Activated naive CD8-positive, alpha-beta T cell treated with anti-CD3 and anti-CD28 coated beads for 36 hours (primary cell): ENCODE measurements at places on chromosomes 13 and 19.

GRCh38 chr19:1243768-1244692, 2.5 kb downstream of the ATP5F1D start:
- DNase-seq = peak; percentile 89

GRCh38 chr19:12574036-12574435, 22.8 kb upstream of the ZNF564 start:
- DNase-seq = no peak

- DNase-seq = no peak
Measured at GRCh38 chr13:30791354-30792001, 56.1 kb downstream of the ALOX5AP start.

DNA sequence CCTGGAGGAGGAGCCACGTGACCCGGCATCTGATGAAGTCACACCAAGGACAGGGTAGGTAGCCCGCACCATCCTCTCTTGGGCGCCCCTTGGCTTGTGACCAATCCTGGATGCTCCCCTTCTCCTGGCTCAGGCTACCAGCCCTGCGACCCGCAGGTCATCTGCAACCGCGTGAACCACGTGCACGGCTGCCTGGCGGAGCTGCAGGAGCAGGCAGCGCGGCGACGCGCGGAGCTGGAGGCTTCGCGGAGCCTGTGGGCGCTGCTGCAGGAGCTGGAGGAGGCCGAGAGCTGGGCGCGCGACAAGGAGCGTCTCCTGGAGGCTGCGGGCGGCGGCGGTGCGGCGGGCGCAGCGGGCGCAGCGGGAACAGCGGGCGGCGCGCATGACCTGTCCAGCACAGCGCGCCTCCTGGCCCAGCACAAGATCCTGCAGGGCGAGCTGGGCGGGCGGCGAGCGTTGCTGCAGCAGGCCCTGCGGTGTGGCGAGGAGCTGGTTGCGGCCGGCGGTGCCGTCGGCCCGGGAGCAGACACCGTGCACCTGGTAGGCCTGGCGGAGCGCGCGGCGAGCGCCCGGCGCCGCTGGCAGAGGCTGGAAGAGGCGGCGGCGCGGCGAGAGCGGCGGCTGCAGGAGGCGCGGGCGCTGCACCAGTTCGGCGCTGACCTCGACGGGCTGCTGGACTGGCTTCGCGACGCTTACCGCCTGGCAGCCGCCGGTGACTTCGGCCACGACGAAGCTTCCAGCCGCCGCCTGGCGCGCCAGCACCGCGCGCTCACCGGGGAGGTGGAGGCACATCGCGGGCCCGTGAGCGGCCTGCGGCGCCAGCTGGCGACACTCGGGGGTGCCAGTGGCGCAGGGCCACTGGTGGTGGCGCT, 45.9 kb downstream of the SPTBN4 start:
- DNase-seq = peak; percentile 30

DNA sequence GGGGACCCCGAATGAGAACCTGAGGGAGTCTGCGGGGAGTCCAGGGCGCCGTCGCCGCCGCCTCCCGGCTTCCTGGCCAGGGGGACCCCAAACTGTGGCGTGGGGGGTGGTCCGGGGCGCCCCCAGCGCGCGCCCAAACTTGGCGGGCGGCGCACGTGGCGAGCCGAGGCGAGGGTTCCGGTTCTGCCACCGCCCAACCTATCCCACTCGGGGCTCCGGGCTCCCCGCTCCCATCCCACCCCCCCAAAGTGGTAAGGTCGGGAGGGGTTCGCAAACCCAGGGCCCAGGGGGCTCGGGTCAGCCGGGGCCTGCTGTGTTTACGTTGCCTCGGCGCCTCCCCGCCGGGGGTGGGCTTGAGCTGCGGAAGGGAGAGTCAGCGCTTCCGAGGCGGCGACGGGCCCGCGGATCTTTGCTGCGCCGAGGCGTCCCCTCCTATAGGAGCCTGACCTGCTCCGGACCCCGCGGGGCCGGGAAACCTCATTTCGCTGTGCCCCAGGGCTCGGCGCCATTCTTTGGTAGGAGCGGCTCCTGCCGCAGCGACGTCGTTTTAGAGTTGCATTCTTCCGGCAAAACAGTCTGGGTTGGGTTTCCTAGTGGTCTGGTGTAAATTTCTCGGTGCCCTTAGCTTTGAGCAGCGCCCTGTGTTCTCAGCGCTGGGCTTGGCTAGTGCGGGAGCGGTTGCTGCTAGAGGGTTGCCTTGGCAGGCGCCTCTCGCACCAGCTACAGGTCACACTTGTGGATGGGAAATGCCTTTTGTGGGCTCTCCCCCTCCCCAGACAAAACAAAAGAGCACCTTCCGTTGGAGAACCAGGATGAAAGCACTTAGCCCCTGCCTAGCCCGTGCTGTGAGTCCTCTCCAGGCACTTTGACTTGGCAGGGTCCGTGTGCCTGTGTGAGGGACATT, 1.2 kb downstream of the DAZAP1 start:
- peak; percentile 70 for DNase-seq

- no peak for DNase-seq
Measured at GRCh38 chr13:71030784-71031183, 836.2 kb downstream of the DACH1 start.

DNA sequence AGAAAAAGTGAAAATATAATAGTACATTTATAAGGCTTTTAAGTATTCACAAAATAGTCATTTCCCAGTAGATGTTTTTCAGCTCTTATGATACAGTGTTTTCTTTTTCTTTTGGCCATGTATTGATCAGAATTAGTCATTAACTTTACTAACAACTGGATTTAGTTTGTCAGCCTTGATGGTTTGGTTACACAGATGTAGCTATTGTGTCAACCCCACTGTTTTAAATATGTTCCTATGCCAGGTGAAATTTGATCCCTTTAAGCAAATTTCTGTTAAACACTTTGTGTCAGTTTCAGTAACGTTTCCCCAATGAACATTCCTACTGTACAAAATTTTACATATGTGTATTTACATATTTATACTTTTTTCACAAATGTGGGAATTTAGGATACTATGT, 261.5 kb upstream of the STARD13 start:
- no peak for DNase-seq

GRCh38 chr13:103883164-103883563, 816.9 kb upstream of the SLC10A2 start:
- no peak for DNase-seq

DNA sequence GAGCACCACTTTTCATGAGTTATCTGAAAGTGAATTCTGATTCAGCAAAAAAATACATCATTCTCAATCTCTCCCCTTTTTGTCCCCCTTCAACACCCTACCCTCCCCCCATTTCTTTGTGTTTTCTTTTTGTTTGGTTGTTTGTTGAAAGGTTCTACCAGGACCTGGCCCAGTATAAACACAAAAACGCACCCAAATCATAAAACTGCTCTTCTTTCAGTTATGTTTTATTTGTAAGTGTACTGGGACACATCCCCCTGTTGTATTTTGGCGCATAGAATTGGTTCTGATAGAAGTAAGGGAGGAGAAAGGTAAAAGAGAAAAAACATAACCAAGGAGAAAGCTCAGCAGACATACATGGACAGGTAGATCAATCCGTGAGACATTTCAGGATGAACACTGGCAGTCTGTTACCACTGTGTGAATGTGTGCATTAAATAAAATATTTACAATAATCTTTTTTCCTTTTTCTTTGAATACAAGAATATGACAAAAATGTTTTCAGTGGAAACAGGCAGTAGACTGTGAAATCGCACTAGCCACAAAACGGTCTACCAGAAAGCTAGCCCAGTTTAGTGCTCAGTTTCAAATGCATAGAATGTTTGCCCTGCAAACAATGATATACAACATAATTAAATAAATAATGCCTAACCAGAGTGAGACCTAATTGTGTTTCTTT, 4.2 kb downstream of the POU4F1 start:
- DNase-seq = no peak

DNA sequence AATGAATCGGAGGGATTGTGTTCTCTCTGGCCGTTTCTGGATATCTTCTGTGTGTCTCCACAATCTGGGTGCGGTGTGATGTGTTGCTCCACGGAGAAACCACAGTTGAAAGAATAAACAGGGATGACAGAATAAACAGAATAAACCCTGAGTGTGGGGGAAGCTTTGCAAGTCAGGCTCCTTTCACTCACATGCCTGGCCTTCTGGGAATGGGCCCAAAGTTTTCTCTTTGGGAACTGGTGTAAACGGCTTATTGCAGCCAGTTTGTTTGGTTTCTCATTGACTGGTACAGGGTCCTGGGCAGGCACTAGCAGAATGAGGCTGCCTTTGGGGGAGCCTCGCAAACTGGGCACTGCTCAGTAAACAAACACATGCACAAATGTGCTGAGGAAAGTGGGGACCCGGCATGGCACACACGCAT, 324.7 kb downstream of the DLEU7 start:
- DNase-seq = no peak

DNA sequence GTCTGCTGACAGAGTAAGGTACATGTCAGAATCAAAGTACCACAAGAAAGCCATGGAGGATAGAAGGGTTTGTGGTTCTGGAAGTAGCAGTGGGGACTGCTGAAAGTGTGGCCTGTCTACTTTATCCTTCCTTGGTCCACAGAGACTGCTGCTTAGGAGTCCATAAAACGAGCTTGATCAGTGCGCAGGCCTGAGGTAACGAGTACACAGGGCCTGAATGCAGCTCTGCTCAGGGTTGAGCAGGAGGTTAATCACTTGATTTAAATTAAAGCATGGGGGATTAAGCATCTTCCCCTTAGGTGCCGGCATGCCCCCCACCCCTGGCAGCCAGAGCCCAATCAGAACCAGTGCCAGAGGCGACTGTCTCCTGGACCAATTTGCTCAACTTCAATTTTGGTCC, 34.9 kb upstream of the WASF3 start:
- DNase-seq = no peak

DNA sequence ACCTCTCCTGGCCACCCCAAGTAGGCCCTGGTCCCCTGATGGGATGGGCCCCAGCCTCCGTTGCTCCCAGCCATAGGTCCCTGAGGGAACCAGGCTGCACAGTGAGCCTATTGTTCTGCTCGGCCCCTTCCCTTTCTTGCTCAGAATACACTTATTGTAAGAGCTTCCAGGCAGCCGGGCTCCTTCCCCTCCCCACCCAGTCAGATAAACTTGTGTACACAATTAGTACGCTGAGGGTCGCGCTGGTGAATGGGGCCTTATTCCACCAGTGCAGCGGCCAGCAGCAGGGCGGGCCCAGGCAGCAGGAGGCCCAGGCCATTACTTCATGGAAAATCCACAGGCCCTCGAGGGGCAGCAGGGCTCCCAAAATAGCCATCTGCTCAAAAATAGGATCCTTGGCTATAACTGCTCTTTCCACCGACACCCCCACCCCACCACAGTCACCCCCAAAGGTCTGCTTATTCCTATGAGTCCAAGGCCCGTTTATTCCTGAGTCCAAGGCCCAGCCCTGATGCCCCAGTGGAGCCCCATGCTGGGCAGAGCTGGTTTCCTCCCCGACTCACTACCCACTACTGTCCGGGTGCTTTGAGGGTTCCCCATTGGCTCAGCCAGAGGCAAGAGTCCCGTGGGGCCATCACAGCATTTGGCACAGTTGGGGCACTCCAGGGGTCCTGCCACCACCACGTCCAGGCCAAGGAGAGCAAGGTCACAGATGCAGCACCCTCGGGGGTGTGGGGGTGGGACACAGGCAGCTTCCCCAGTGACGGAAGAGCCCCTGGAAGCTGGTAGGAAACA, 22.1 kb downstream of the CAPN12 start:
- DNase-seq = no peak

DNA sequence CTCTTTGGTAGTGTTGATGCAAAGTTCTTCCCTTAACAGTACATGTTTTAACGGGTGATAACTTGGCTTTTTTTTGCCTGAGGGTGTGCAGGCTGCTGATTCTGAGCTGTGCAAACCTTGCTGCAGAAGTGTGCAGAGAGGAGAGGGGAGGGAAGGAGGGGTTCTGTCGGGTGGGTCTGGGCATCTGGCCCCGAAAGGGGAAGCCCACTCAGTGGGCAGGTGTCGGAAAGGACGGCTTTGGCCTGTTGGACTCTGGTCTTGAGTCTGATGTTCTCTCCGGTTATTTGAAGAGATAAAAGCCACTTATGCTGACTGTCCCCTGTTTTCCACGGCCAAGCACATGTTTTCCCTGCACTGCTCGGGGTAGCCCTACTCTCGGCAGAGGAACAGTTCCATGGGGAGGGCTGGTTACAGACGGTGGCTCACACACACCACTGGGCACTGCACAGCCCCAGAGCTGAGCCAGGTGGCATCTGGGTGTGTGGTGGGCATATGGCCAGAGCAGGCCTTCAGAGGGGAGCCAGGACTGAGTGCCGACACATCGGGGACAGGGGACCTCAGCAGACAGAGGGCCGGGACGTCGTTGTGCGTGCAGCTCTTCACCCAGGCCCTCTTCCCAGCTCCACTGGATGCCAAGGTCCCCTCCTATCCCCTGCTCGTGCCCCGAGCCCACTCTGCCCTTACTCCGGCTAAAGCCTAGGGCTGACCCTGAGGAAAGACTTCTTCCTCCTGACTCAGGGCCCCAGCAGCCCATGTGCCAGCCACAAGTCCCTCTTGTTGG, 93.2 kb downstream of the TEX29 start:
- DNase-seq = no peak

DNA sequence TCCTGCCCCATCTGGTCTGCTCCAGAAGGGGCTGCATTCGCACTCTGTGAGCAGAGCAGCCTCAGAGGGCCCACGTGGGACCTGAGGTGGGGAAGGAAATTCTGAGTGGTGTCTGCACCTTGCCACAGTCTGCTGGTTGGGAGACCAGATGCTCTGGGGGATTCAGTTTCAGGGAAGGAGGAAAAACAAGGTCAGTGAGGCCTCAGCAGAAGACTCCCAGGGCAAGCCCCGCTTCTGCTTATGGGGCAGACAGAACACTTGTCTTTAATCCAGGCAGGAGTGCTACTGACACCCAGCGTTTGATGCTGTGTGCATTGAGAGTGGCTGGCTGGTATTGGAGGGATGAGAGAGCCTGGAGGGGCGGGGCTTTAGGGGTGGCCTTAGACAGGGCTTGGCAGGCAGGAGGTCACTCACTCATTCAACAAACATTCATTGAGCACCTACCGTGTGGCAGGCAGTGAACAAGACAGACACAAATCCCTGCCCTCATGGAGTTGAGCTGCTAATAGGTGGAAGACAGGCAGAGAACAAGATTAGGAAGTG, 4.9 kb upstream of the CLEC17A start:
- DNase-seq = peak; percentile 36

DNA sequence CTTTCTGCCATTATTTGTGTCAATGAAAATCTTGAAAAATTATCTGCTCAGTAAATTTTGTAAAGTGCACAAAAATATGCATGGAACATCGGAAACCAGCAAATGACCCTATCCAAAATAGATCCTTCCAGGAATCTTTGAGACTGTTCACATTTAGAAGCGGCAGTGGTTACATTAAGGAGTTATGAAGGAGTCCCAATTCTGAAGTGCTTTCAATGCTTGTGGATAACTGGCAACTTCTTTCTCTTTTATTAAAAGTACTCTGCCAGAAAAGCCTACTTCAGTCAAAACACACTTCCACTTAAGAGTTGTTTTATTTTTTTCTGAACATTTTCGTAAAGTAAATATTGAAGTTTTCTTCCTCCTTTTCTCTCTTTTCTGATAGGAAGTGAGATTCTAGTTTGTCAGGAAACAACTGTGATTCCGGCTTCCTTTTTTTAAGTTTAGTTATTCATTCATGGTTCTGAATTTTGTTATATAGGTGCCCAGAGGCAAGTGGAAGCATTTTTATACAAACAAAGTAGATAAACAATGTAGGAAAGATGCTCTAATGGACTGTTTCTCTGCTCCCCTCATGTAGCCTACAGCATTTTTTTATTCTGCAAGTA, 83.5 kb downstream of the PCDH9 start:
- DNase-seq = no peak

- no peak for DNase-seq
Measured at GRCh38 chr13:113860665-113861432, 3.0 kb downstream of the GAS6 start.
